ENCODE measurements at places on chromosomes 3 and 15.

DNA sequence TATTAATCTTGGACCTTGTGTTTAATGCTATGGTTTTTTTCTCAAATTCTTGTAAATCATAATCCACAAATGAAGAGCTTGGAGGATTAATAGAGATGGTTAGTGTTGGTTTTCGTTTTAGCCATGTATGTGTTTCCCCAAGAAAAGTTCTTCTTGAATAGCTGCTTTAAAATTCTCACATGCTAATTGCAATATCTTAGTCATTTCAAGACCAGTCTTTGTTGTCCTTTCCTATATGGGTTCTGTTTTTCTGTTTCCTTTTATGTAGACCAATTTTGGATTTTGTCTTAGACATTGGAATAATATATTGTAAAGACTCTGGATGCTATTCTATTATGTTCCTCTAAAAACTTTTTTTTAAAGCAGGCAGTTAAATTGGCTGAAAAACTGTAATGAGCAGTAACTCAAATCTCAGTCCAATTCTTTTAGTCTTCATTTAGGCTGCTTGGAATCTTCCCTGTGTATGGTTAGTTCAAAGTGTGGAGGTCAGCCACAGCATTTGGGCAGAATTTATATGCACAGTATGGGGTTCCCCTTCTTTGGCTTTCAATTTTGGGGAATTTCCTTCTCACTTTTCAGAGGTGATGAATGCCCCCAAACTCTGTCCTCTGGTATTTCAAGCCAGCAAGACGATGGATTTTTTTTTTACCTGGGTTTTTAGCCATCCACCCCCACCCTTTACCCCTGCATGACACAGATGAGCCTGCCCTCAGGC, 39.1 kb upstream of the DNAJC13 start:
- DNase-seq: no peak

DNA sequence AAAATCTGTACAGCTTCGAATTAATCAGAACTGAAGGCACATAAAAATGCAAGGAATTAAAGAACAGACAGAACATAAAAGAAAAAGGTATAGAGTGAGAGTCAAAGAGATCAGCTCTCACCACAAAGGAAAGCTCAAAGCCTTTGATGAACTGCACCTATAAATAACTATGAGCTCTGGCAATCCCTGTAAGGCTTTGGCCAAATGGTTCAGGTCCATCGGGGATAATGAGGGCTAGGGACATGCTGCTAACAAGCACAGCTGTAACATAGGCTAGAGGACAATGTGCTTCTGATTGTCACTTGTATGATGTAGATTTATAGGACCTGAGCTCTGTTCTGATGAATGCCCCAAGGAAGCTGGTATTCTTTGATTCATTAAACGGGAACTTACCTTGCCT, 113.9 kb upstream of the MRPL3 start:
- DNase-seq: no peak

DNA sequence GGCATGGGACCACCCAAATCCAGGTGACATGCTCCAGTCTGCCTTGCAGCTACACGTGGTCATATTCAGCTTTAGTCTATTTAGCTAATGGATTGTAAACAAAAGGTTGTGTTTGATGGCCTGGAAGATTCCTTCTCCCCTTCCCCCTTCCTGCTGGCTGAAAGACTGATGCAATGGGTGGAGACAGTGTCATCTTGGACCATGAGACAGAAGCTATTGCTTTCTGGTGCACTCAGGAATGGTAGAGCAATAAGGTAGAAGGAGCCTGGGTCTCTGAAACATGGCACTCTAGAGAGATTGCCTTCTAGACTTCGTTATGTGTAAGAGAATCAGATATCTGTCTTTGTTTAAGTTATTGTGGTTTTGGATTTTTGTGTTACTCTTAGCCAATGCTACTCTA, 25.7 kb upstream of the PTX3 start:
- no peak for DNase-seq

DNA sequence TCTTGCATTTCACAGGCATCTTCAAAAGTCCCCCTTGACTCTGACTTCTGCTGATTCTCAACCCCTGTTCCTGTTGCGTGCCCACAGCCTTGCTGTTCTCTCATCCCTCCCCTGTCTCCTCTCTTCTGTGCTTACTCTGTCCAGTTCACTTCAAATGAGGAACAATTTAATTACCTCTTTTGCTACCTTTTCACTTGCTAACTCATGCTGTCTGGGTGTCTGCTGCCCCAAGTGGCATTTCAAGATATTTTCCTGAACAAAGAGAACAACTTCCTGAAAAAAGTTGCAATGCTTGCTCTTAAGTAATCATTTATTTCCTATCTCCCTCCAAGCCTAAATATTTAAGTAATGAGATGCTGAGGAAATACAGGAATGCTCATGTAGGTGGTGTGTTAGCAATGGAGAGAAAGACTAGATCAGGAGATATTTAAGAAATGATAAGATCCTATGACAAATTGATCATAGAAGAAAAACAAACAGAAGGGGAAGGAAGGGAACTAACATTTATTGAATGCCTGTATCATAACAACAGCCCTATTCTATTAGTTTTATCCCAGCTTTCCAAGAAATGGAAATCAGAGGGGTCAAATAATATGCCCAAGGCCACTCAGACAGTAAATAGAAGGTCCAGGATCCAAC, 42.2 kb downstream of the SV2B start:
- DNase-seq: no peak

DNA sequence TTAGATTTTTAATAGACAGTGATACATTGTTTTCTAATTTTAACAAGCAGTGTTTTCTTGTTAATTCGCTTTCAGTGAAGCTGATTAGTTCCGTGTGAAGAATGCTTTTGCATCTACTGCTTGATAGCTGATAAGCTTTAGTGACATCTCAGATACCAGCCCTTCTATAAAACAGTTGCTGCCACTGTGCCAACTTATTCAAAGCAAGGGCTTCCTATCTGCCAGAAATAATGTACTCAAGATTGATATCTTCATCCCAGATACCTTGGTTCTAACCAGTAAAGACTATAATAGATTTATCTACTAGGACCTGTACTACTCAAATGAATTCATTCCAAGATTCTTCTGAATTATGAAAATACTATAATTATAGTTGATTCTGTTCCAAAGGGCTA, 30.4 kb downstream of the RARB start:
- DNase-seq: no peak
